ENCODE measurements at places on chromosomes 16 and 17.
A peak's percentile ranks its signal among the peaks of the same experiment; 100 is the strongest.

- DNase-seq: no peak
Observed at GRCh38 chr17:71446645-71447437, 674.0 kb upstream of the SOX9 start.

DNA sequence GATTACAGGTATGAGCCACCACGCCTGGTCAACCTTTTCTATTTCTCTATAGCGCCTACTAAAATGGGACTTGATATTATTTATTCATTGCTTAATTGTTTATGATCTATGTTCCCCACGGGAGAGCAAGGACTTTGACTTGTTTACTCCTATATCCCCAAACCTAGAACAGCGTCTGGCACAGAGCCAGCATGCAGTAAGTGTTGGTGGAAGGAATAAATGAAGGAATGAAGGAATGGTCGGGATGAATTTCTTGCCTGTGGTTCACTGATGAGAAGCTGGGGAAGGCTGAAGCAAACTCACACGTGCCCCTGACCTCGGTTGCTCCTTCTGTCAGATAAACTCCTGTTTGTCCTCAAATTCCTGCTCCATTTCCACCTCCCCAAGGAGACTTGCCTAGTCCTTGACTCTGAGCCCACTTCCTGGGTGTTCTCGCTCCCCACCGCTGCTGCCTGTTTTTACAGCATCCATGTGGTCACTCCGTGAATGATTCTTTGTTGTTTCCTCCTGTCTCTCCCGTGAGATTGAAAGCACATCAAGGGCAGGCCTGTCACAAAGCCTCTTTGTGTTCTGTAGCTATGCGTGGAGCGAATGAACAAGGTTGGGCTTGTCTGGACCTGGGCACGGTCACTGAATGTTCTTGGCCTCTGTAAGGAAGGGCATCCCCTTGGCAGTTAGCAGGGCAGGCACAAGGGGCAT is 17.3 kb downstream of the C17orf100 start:
- no peak for DNase-seq

DNA sequence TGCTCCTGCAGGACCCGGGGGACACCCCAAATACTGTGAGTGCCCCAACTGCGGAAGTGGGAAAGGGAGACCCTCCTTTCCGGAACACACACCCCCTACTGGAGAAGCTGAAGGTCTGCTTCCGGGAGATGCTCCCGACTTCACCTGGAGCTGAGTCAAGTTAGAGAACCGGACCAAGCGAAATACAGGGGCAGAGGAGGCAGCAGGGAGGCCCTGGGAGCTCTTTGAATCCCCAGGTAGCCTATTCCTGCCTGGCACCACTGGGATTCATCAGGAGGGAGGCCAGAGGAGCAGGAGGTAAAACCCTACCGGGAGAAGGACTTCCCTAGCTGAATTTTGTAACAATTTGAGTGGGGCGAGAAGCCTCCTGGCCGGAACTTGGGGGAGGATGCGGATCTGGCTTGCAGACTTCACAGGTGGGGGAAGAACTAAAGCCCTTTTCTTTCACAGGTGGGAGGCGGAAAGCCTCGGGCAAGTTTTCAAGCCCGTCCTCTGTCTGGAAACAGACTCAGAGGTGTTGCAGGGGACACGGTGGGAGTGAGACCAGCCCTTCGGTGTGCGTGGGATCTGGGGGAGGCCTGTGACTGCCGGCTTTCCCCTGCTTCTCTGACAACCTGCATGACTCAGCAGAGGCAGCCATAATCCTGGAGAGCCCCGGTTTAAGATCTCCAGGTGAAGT is 22.4 kb upstream of the TEKT1 start:
- peak; percentile 30 for DNase-seq

DNA sequence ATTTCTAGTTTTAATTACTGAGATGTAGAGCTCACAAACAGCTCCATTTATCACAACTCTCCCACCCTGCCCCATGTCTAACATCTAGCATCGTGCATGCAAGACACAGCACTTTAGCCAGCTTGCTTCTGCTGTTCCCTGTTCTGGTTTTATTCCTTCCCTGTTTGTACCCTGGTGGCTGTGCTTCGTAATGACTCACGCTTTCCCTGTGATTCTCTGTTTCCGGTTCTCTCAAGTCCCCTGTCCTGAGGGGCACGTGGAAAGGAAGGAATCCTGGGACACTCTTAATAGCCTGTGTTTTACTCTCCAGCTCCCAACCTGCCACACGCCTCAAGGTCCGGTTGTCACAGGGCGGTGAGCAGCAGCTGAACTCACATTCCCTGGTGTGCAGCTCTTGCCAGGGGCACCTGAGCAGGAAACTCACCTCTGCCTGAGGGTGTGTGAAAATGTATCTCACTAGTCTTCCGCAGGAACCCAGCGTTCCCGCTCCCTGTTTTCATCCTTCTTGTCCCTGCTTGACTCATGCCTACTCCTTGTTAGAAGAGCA is 10.6 kb downstream of the SHISA6 start:
- no peak for DNase-seq

GRCh38 chr16:70250748-70251628 is 752 bp downstream of the EXOSC6 start:
- DNase-seq: peak; percentile 13

DNA sequence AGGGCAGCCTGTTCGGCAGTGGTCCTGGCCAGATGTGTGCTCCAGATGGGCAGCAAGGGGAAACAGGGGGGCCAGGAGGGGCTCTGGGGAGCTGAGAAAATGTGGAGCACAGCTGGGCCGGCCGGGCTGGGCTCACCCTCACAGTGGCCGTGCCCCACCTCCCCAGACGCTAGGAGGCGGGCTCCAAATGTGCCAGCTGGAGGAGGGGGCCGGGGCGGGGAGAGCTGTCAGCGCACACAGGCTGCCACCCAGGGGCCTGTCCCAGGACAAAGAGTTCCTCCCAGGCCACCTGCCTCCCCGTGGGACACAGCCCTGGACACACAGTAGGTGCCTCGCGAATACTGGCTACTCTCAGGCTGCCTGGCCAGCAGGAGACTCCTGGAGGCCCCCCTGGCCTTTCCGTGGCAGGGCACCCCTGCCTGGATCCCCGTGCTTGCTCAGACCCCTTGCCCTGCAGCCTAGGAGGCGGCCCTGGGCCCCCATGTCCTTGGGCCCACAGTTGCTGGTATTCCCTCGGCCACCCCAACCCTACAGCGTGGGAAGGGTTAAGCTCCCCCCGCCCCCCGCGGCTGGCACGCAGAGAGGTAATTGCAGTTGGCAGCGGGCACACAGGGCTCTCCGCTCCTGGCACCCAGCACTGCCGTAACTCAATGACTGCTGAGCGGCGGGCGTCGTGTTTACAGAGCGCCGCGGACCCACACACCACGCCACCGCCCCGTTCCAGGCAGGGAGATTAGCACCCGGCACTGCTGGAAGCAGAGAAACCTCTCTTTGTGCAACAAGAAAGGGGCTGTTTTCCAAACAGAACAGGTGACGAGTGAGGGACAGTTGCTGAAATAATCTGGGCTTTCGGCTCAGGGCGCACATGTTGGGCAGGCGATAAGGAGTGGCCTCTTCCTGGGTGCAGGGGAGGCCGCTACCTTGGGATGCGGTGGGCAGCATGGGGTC is 32.2 kb downstream of the BAHCC1 start:
- DNase-seq: peak; percentile 78

DNA sequence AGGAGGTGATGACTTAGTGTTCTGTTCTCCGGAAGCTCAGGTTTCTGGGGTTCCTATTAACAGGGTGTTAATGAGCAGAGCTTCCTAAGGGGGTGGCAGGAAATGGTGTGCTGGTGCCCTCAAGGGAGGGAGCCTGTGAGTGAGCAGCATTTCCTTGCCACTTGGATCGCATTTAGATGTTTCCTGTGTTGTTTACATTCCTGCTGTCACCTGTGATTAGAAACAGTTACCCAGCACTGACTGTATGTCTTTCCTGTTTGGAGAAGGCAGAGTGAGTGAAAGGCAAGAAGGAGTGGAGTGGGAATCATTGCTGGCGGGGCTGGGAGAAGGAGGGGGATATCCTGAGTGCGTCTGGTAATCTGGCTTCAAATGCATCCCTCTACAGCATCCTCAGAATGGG is 214.6 kb downstream of the CCDC182 start:
- DNase-seq: no peak

- no peak for DNase-seq
Observed at GRCh38 chr16:20221208-20221607, 106.1 kb downstream of the GP2 start.

DNA sequence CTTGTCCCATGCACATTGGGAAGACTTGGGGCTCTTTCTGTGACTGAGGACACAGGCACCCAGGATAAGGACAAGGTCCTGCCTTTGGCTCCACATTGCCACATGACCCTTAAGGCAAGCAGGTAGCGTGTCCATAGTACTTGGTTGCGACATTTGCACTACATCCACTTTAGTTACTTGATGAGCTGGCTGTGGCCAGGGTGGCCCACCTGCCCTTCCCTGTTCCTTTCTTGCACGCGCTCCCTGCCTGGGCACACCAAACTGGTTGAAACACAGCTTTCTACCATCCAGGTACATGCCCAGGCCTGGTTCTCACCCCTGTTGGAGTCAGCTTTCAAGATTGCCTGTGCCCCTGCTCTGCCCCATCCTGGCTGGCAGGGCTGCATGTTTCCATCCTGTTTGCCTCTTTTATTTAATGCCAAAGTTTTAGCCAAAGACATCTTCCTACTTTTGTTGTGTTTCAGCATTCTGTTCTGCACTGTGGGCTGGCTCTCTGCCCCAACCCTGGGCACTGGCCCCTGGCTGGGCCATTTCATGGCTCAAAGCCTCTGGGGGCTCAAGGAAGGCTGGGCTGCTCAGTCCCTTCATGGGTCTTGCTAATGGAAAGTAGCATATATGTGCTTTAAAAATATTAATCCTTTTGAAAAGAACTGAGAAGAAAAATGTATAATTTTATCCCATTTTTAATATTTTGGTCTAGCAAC is 3.2 kb downstream of the B3GNT9 start:
- no peak for DNase-seq

DNA sequence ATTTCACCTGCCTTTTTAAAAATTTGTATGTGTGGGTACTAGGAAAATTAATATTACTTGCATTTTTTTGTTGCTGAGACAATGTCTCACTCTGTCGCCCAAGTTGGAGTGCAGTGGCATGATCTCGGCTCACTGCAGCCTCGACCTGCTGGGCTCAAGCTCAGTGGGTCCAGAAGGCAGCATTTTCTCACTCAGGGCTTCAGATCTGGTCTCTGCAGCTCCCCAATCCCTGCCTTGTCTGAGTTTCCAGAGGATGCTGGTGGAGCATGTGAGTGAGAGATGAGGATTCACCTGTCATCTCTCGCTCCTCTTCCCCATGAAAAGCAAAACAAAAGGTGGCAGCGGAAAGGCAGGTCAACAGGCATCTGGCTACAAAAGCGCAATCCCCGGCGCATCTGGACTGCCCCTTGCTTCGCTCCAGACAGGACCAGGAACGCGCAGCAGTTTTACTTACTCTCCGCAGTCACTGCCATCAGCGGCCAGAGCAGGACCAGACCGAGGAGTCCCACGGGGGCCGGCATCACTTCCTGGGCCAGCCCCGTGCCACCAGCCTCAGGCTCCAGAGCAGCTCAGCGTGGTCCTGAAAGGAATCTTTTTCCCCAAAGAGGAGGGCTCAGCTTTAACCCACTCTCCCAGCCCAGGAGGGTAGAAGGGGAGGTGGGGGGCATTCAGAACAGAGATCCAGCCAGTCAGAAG is 59.9 kb downstream of the LITAF start:
- no peak for DNase-seq

DNA sequence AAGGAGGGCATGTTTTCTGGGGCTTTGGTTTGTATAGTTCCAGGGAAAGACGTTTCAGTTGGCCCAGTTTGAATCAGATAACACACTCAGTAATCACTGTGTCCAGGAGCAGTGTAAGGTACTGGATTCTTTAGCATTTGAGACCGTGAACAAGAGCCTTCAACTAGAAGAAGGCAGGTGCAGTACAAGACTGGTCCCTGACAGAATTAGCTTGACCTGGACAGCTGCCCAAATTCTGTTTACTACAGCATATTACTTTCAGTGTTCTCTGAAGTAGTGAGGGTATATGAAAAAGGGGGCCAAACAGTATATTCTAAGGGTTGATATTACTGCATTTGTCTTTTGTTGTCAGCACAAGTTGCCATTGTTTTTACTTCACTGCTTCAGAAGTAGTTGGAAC is 81.3 kb downstream of the COX10 start:
- peak; percentile 46 for DNase-seq

DNA sequence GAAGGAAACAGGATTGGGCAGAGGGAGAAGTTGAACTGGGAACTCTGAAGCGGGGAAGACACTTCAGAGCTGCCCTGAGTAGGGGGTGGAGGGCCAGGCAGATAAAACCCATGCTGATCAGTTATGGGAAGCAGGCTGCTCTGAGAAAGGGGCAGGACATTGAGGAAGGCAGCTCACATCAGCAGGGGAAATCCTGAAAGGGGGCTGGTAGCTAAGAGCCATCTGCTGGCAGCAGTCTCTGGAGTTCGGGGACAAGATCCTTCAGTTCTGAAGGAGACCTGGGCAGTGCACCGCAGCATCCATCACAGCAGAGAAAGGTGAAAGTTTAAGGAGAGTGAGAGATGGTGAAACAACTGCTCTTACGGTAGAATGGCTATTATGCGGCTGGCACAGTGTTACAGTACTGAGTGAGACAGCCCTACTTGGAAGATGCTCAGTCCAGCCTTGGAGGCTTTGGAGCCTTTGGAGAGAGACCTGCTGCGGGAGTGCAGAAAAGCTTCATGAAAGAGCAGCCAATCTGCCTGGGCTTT is 5.4 kb upstream of the KIF18B start:
- DNase-seq: no peak

- DNase-seq: no peak
Observed at GRCh38 chr16:12462426-12463280, 341.0 kb downstream of the CPPED1 start.

DNA sequence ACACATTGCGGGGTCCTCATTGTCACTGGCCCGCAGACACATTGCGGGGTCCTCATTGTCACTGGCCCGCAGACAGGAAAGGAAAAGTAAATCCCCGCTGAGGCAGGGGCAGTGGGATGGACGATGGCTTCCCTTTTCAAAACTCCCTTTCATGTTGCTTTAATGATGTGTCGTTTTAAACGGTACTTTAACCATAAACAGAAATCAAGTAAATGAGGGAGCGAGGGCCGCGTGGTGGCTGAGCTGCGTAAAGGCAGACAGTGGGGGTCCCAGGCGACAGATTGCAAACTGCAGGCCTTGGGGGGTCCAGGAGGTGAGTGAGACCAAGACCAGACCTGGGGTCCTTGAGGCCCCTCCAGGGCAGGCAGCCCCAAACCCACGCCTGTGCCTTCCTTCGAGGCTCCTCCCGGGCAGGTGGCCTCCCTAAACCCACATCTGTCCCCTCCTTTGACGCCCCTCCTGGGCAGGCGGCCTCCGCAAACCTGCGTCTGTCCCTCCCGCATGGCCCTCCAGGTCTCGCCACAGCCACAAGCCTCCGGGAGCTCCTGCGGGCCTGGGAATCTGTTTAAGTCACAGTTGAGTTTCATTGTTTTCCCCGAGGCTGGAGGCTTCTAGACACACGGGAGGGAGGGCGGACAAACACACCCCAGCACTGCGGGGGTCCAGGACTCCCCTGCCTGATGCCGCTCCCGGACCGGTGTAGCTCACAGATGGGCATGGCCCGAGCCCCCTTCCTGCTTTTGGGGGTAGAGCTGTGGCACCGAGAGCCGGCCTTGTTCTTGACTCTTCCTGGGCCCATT is 7.3 kb downstream of the PIEZO1 start:
- no peak for DNase-seq

Measured in SHP77 (cell line).